Activated T-helper 1 cell treated with anti-CD3 and anti-CD28 coated beads, Interleukin-2, amount 50 U/mL, for 16 hours (primary cell): ENCODE measurements at places on chromosomes 4 and X.

- no peak for DNase-seq
Measured at GRCh38 chr4:75696071-75696470, 22.9 kb upstream of the G3BP2 start.

GRCh38 chrX:132077912-132078311 lies 49.9 kb downstream of the FRMD7 start:
- DNase-seq: no peak

GRCh38 chr4:26941951-26942350 lies 81.3 kb downstream of the STIM2 start:
- no peak for DNase-seq

GRCh38 chr4:160611181-160611580 lies 1508.3 kb downstream of the RAPGEF2 start:
- DNase-seq: no peak

- DNase-seq: no peak
Measured at GRCh38 chr4:163863082-163863481, 368.6 kb downstream of the TMA16 start.

DNA sequence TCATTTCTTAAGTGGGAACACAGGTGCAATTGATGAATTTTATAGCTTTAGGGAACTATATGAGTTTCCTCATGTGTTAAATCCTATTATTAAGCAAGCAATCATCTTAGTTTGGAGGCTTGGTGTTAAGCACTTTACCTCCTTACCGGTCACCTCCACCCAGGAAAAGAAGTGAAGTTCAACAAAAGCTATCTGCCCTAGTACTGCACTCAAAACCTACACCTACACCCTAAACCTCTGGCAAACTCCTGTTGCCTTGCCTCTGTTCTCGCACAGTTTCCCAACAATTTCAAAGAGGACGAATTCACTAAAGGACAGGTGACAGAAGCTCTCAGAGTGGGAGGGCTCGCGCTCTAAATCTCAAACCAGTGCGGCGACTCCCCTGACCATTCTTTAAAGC lies 85.7 kb upstream of the TENT5D start:
- DNase-seq: no peak

GRCh38 chr4:158315706-158316105 lies 105.4 kb downstream of the TMEM144 start:
- no peak for DNase-seq

GRCh38 chrX:21632027-21632426 lies 26.1 kb downstream of the KLHL34 start:
- DNase-seq: no peak

- DNase-seq: no peak
Measured at GRCh38 chr4:115515772-115516171, 402.4 kb upstream of the NDST4 start.

GRCh38 chrX:116241001-116241400 lies 70.5 kb downstream of the AGTR2 start:
- DNase-seq: no peak

- DNase-seq: no peak
Measured at GRCh38 chrX:124392794-124393193, 46.4 kb downstream of the SH2D1A start.

DNA sequence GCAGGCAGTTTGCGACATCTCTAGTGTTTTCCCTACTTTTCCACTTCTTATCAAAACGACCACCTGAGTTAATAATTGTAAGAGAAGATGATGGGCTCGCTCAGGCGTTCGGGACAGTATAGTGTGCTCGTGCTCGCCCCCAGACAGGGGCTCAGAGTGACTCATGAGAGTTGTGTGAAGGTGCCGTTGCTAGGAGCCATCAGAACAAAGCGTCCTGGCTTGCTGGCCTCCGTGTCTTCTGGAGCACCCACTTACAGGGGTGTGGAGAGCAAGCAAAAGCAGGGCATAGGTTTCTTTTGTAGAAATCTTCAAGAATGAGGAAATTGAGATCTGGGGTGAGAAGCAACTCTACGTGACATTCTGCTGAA lies 73.0 kb upstream of the ADGRG2 start:
- no peak for DNase-seq

DNA sequence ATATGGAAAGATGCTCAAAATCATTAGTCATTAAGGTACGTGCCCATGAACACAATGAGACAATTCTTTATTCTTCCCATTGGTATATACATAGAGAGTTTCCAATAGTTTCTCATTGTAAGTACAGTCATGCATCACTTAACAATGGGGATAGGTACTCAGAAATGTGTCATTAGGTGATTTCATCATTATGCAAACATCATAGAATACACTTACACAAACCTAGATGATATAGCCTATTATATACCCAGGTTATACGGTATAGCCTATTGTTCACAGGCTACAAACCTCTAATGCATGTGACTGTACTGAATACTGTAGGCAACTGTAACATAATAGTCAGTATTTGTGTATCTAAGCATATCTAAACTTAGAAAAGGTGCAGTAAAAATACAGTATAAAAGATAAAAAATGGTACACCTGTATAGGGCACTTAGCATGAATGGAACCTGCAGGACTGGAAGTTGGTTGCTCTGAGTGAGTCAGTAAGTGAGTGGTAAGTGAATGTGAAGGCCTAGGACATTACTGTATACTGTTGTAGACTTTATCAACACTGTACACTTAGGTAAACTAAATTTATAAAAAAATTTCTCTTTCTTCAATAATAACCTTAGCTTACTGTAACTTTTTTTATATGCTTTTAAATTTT lies 49.6 kb downstream of the KLHL13 start:
- no peak for DNase-seq

DNA sequence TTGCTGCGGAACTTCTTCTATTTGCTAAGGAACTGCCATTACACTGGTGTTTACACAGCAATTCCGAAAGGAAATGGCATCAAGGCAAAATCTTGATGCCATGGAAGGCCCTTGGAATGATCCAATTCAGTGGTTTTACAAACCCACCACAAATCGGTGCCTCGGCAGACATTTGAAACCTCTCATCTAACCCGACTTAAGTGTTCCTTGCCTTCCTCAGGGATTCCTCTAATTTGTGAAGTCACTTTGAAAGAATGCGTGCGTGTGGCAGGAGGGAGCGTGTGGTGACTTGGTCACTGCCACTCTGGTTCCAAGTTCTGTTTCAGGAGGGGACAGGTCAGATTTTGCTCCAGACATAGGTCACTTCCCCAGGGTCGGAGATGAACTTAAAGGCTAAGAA lies 4.8 kb downstream of the NOP14 start:
- no peak for DNase-seq

DNA sequence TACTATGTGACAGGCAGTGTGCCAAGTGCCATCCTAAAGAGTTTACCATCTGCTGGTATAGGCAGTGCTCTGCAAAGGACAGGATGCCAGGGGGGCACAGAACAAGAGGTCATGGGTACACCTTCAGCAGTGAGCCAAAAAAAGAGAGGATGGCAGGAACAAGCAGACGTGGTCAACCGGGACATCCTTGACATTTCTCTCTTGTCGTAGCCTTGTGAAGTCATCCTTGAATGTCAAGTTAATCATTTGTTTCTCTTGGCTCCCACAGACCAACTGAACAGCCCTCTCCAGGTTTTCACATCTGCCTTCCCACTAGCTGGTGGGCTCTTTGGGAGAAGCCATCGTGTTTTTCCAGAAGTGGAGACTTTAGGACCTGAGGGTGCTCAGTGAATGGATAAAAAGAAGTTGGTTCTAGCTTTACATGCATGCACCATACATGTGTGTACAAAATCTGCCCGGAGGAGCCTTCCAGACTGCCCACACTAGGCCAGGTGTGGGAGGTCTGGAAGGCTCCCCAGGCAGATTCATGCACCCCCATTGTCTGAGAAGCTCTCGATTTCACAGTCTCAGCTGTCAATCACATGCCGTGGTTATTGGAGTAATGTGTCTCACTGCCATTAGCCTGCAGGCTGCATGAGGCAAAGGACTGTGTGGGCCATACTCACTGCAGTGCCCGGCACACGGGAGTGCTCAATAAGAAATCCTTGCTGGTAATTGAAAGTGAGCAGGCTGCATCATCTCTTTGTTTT lies 16.4 kb downstream of the PNMA6F start:
- DNase-seq: no peak

DNA sequence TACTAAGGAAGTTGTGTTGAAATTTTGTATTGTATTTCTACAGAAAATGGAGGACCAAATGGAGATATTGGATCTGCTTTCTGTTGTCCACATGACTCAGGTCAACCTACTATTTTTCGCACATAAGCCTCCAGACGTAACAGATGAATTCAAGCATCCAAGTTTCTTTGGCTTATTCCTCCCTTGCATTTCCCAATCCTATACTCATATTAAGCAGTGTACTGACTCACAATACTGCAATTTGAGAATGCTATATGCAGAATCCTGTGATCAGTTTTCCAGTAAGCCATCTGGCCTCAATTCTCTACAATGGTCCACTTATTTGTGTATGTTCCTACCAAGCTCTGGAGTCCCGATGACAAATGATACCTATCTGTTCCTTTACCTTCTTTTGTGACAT lies 75.7 kb downstream of the ASB9 start:
- DNase-seq: no peak

DNA sequence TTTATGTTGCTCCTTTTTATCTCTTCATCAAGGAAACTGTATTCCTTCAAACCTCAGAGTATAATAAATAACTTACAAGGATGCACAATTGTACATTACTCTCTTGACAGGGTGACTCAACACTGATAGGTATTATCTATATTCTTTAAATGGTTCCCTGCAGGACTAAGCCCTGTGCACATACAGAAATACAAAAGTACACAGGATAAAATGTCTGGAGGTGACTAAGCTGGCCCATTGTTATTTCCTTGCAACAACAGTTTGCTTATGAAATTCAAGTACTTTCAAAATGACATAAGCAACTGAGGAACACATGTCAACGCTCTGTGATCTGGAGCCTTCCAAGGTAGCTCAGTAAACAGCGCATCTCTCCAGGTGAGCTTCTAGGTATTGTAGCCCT lies 83.8 kb upstream of the RPL34 start:
- DNase-seq: no peak

DNA sequence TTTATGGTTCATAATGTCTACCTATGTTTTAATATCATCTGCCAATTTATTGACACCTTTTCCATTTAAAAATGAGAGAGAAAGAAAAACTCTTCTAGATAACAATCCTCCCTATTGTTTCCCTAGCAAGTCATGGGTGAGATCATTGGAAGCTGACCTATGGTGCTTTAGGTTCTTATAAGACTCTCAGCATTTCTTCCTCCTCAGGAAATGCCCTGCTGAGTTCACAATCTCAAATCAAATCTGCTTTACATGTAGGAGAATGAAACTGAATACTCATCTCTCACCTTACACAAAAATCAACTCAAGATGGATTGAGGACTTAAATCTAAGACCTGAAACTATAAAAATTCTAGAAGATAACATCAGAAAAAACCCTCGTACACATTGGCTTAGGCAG lies 267.4 kb downstream of the RAPGEF2 start:
- no peak for DNase-seq

GRCh38 chrX:22392133-22392948 lies 119.6 kb downstream of the CBLL2 start:
- DNase-seq: no peak

DNA sequence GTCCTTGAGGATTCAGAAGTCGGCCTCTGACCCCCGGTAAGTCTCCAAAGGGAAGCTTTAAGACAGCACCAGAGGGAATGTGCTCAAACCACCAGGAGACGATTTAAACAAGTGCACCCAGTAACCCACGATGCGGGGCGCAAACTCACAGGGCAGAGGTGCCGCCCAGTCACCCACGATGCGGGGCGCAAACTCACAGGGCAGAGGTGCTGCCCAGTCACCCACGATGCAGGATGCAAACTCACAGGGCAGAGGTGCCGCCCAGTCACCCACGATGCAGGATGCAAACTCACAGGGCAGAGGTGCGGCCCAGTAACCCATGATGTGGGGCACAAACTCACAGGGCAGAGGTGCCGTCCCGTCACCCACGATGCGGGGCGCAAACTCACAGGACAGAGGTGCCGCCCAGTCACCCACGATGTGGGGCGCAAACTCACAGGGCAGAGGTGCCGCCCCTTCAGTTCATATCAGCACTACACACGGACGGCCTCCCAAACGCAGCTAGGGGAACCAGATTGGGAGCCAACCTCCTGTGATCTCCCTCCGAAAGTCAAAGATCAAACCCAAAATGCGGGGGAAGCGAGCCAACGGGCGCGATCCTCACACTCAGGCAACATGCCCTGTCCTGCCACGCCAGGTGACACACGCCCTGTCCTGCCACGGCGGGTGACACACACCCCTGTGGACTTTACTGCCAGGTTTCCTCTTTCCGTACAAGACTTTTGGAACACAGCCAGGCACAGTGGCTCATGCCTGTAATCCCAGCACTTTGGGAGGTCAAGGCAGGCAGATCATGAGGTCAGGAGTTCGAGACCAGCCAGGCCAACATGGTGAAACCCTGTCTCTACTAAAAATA lies 11.3 kb downstream of the PPP2R3B start:
- no peak for DNase-seq

GRCh38 chr4:36187723-36188333 lies 56.5 kb downstream of the ARAP2 start:
- DNase-seq: no peak

DNA sequence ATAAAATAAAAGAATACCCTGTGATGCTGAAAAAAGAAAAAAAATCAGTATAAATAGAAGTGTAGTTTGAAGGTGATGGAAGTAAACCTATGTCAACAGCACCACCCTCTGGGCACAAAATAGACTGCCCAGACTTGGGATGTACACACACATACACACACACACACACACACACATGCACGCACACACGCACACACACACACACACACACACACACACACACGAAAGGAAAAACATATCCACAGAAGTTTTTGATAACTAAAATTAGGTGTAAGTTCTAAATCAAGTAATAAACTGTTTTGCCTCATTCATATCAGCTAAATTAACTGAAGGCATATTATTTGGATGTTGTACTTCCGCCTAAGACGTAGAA lies 40.5 kb downstream of the ANXA5 start:
- DNase-seq: no peak

- no peak for DNase-seq
Measured at GRCh38 chrX:9878146-9878820, 88.9 kb upstream of the CLDN34 start.

DNA sequence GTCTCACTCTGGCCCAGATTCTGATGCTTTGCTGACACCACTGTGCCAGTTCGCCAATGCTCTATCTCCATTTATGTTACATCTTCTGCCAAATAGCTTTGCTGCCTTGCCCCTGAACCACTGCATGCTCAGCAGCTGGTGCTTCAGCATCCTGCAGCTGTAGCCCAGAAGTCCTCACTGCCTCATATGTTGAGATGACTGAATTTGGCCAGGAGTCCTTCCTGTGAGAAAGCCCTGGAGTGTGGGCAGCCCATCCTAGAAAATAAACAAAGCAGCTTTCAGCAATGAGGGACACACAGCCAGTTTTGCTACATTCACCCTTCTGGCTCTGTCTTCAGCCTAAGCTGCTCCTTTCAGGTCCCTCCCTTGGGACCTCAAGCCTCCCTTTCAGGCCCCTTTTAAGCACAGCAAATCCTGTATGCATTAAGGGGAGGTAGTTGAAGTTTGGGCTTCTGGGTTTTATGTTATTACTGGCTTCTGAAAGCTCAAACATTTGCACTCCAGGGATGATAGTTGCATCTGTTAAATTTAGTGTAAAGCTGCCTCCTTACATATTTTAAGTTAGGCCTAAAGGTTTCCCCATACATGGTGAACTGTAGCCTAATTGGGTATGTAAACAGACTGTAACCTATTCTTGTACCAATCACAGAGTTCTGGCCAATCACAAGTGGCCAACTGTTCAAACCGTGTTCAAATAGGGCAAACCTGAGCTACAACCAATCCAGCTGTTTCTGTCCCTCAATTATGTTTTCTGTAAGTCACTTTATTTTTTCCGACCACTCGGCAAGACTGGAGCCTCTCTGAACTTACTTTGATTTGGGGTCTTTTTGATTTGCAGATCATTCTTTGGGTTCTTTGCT lies 2.1 kb upstream of the TMEM165 start:
- no peak for DNase-seq
